ENCODE measurements at places on chromosomes 3 and 15. TPM values are rescaled to one million over a fixed set of nuclear protein-coding genes. Genes with fewer than 3 reads are reported as not detected.
A peak's percentile ranks its signal among the peaks of the same experiment; 100 is the strongest.

DNA sequence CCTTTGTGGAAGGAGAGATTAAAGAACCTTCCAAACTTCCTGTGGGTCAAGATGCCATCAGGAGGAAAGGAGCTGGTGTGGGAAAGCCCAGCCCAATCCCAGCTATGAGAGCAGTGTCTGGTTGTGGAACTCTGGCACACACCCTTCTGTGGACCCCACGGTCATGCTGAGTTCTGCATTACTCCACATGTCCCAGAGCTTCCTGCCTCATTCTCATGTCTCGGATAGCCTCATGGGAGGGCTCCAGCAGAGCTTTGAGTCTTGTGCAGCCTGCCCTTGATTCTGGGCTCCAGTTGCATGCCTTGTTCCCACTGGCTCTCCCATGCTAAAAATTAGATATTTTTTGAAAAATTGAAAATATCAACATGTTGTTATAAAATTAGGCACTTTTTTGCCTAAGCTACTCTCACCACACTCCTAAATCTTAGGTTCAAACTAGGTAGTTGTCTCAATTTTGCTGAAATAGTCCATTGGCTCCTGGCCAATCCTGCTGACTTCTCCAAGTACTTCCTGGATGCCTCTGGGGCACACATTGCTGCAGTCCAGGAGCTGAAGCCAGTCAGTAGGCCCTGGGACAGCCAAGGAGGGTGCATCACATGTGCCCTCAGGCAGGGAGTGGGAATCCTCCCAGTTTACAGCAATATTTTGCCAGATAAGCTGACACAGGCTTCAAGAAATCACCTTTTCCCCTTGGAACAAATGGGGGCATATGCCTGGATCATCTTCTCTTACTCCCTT lies 144.3 kb downstream of the EEFSEC start:
- no peak for DNase-seq
- no peak overlapping the region for H3K4me3 ChIP-seq
- H3K4me1 ChIP-seq, result no peaks in the 10 kb centered on the region
- no peaks in the 10 kb centered on the region for H3K27me3 ChIP-seq
- H3K27ac ChIP-seq, result no peak overlapping the region

GRCh38 chr15:81304226-81304625 lies 19.7 kb downstream of the STARD5 start:
- peaks cover 3% of the 10 kb centered on the region for H3K4me1 ChIP-seq
- H3K4me3 ChIP-seq, result no peak overlapping the region
- no peak overlapping the region for H3K27ac ChIP-seq

- H3K27me3 ChIP-seq, result no peaks in the 10 kb centered on the region
- no peaks in the 10 kb centered on the region for H3K4me1 ChIP-seq
- H3K27ac ChIP-seq, result no peak overlapping the region
- H3K4me3 ChIP-seq, result no peak overlapping the region
- H3K36me3 ChIP-seq, result no peaks in the 10 kb centered on the region
- no peak for DNase-seq
These were observed 44.4 kb upstream of the B3GALNT1 start for GRCh38 chr3:161149529-161149928.

- H3K36me3 ChIP-seq, result no peaks in the 10 kb centered on the region
- no peak for DNase-seq
These were observed 13.0 kb downstream of the DIS3L start for GRCh38 chr15:66306381-66306780.

- no peaks in the 10 kb centered on the region for H3K27me3 ChIP-seq
- H3K27ac ChIP-seq, result no peak overlapping the region
- H3K36me3 ChIP-seq, result no peaks in the 10 kb centered on the region
These were observed 746.2 kb downstream of the TUSC7 start for GRCh38 chr3:117455782-117456181.

GRCh38 chr15:60006203-60006862 lies 2.2 kb downstream of the FOXB1 start:
- H3K4me1 ChIP-seq, result peaks cover 12% of the 10 kb centered on the region
- H3K4me3 ChIP-seq, result peak overlapping the region; percentile 17
- no peak overlapping the region for H3K27ac ChIP-seq
- H3K27me3 ChIP-seq, result peaks cover 49% of the 10 kb centered on the region
- H3K36me3 ChIP-seq, result no peaks in the 10 kb centered on the region

- DNase-seq, result no peak
- no peak overlapping the region for H3K4me3 ChIP-seq
- no peaks in the 10 kb centered on the region for H3K36me3 ChIP-seq
- H3K27ac ChIP-seq, result no peak overlapping the region
- no peaks in the 10 kb centered on the region for H3K4me1 ChIP-seq
These were observed 10.1 kb upstream of the SERPINI2 start for GRCh38 chr3:167483708-167484475.

The ATP8B4 gene
- total RNA-seq, result 8.3 TPM

The OXTR gene
- total RNA-seq, result 3.5 TPM

The FAM227B gene
- 8.3 TPM for total RNA-seq

Measured in prostate gland (tissue), 2 donors.